ENCODE measurements at places on chromosomes 2 and 18.

GRCh38 chr2:88170472-88170892, 336 bp downstream of the THNSL2 start:
- DNase-seq: no peak

- no peak for DNase-seq
These were observed 707.0 kb upstream of the ZEB2 start for GRCh38 chr2:145226901-145227300.

- DNase-seq: no peak
These were observed 44.7 kb upstream of the INHBB start for GRCh38 chr2:120301284-120301683.

DNA sequence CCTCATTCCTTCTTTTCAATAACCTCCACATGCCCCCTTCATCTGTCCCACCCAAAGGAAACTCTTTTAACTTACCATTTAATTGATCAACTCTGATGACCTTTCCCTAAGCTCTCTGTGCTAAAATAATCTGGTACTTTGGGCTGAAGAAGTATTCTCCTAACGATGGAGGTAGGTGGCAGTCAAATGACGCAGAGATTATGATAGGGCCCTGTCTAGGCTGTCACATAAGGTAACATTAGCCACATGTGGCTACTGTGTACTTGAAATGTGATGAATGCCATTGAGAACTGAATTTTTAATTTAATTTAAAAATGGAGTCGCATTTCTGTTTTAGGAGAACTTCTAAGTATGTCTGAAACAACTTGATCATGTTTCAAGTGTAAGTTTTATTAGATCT, 140.5 kb upstream of the TNP1 start:
- no peak for DNase-seq
